CD14-positive monocyte (primary cell): ENCODE measurements at places on chromosomes 2 and 18. TPM values are rescaled to one million over a fixed set of nuclear protein-coding genes. Genes with fewer than 3 reads are reported as not detected.

- DNase-seq = no peak
Measured at GRCh38 chr2:168814939-168815907, 12.8 kb downstream of the NOSTRIN start.

Gene TRIM43
- not detected for polyA plus RNA-seq

GRCh38 chr2:57884281-57884680, 162.3 kb upstream of the VRK2 start:
- DNase-seq = no peak

GRCh38 chr2:187709065-187709464, 154.8 kb upstream of the TFPI start:
- no peak for DNase-seq

GRCh38 chr2:163658556-163658955, 77.3 kb downstream of the FIGN start:
- no peak for DNase-seq

- no peak for DNase-seq
Measured at GRCh38 chr2:202773301-202773973, 98.1 kb downstream of the ICA1L start.

Gene IL37
- not detected in 2 replicates for polyA plus RNA-seq

Gene CRIM1
- 0.27 and 0.50 TPM in 2 replicates for polyA plus RNA-seq

GRCh38 chr2:162126527-162126926, 25.5 kb downstream of the GCG start:
- DNase-seq = no peak

DNA sequence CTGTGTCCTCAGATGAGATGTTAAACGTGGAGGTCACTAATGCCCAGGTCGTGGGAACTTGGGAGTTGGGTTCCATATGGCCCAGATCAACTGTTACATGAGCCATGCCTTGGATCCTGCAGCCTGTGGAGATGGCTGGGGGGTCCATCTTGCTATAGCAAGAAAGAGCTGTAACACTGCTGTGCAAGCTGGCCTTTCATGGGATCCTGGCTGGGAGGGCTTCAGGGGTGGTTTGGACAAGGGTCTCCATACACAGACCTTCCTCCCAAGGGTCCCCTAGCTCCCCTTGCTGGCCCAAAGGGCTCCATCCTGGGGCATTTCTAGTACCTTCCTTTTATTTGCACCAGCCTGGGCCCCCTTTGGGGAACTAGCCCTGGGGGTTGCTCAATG, 337.7 kb downstream of the DYSF start:
- DNase-seq = no peak

Gene KRTCAP3
- polyA plus RNA-seq = not detected
